ENCODE measurements at places on chromosomes 5 and 9.

DNA sequence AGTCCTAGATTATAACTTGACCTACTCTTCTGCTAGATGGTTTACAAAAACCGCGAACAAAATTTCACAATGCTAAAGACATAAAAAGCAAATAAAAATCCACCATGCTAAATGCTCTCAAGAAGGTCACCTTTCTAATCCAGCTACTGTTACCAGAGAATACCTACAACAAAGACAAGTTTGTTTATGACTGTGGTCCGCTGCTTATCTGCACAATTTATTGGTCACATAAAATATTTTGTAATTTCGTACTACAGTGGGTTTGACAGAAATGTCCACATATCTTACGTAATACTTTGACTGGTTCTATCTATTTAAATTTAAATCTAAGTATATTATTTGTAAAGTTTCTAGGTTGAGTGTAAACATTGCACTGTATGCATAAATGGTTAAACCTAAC lies 257.6 kb upstream of the ZNF608 start:
- no peak for DNase-seq

GRCh38 chr9:129783516-129784361 lies 19.2 kb upstream of the TOR1B start:
- no peak for DNase-seq

- peak; percentile 15 for DNase-seq
Measured at GRCh38 chr5:157761690-157762621, 18.4 kb downstream of the LSM11 start.

- DNase-seq = no peak
Measured at GRCh38 chr5:55306641-55307382, 682 bp downstream of the DHX29 start.

GRCh38 chr5:64869419-64869818 lies 100.7 kb downstream of the CWC27 start:
- no peak for DNase-seq

GRCh38 chr9:112502175-112502946 lies 15.7 kb downstream of the KIAA1958 start:
- no peak for DNase-seq

DNA sequence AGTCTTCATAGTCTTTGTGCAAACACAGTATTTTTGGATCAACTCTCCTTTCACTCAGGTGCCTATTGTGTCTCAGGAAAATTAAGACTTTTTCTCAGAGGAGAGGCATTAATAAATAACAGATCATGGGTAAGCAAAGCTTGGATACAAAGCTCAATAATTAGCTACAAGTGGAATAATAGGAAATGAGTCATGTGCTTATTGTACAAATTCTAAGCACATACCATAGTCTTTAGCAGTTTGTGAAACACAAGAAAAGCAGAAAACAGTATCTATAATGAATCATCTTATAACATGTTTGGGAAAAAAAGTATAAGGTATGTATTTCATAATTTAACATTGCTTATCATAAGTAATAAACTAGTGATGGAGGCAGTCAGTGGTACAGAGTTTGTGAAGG lies 477.0 kb downstream of the CDH10 start:
- DNase-seq = no peak

DNA sequence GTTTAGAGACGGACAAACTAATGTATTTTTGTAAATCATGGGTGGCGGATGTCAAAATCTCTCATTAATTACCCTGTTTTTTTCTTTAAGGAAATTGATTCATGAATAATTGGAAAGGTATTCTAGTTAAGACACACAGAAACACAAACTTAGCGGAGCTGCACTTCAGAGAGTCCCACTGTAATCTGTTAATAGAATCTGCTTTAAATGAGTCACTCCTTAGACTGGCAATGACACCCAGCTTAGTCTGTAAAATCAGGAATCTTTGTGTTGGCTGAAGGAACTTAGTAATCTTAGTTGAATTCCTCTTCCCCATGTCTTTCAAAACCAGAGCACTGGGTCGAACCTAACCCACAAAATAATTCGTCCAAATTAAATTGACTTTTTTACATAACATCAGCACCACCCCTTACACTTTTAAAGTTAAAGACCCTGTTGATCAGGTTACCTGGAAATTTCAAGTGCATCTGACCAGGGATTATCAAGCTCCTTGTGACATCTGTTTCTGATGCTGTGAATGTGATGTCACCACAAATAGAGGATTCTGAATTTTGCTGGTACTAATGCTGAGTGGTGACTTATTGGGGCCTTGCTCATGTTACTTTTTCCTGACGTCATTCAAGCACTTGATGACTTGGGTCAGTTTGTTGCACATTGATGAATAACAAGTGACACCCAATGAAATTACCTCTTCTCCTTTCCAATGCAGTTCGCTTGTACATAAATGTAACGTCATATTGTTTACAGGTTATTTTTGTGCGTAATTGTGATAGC lies 313.6 kb downstream of the KCTD16 start:
- DNase-seq = no peak

DNA sequence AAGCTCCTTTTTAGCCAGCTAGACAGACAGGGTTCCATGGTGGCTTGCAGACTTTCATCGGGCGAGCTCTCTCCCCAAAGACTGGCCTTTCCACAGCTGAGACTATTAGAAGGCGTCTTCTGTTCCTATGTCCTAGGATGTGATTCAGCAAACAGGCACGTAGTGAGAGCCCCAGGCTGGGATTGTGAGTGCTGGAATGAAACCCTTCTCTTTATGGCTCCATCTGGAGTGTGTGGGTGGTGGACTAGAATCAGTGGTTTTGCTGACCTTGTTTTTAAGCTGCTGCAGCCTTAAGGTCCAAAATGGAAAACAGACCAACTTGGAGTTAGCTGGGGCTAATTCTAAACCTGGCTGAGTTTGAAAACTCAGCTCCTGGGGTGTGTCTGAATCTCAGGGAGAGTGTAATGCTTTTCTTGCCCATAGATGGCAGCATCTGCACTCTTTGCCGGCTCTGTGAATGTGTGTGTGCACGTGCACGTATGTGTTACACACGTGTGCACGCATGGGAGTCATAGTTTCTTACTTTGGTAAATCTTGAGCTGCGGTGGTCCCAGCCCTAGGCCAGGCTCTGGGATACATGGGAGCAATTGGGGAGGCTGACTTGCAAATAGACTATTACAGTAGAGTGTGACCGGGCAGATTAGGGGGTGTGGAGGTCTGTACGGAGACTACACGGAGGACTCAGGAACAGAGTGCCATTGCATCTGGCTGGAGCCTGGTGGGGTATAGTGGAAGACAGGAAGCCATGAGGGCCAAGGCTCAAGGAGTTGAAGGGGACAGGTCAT lies 10.7 kb downstream of the GSN start:
- no peak for DNase-seq

- DNase-seq = no peak
Measured at GRCh38 chr5:139712412-139712811, 64.3 kb downstream of the CXXC5 start.

DNA sequence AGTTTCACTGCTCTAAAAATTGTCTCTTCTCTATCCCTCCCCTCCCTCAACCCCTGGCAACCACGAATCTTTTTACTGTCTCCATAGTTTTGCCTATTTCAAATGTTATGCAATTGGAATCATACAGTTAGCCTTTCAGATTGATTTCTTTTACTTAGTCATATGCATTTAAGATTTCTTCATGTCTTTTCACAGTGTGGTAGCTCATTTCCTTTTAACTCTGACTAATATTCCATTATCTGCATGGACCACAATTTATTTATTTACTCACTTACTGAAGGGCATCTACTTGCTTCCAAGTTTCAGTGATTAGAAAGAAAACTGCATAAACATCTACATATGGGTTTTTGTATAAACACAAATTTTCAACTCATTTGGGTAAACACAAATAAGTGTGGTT lies 372.3 kb downstream of the CDH18 start:
- DNase-seq = no peak

- no peak for DNase-seq
Measured at GRCh38 chr9:104868687-104869404, 59.1 kb downstream of the ABCA1 start.

GRCh38 chr5:156473269-156473908 lies 146.4 kb downstream of the SGCD start:
- peak; percentile 7 for DNase-seq

GRCh38 chr9:4852419-4852818 lies 59.7 kb downstream of the RCL1 start:
- DNase-seq = no peak

DNA sequence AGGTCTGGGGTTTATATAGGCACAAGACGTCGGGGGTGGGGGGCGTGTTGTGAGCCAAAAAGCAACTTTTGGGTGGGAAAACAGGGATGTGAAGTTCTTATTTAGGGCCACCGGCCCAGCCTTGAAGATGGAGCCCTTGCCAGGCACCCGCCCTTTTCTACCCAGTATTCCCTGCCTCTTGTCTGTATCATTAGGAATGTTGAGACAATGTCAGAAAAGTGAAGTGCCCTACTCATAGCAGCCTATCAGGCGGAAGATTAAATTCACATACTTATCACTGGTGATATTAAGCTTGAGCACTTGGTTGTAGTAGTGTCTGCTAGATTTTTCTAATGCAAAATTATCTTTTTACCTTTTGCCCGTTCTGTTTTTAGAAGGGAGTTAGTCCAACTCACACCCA lies 293.5 kb downstream of the CDH10 start:
- no peak for DNase-seq

DNA sequence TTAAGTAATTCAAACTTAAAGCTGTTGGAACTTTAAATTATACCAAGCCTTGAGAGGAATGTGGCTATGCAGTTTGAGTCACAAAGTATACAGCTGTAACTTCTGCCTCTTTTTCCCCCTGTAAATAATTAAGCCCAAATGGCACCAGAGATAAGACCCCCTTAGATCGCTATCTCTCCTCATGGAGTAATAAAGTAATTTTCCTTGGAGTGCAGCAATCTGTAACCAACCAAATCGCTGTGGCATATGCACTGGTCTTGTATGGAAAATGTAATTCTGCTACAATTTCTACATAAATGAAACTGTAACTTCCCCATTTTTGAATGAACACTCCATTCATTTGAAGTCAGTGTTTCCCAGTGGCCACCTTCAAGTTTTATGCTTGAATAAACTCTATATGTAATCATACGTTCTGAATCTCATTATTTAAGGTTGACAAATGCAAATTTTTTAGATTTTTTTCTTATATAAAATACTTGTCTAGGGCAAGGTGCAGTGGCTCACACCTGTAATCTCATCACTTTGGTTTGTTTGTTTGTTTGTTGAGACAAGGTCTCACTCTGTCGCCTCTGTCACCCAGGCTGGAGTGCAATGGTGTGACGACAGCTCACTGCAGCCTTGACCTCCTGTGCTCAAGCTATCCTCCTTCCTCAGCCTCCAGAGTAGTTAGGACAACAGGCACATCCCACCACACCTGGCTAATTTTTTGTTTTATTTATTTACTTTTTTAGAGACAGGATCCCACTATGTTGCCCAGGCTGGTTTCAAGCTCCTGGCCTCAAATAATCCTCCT lies 12.3 kb downstream of the SUSD1 start:
- no peak for DNase-seq

GRCh38 chr9:87681271-87682061 lies 44.5 kb upstream of the CTSL start:
- DNase-seq = no peak

GRCh38 chr5:9954869-9955268 lies 294.8 kb downstream of the ATPSCKMT start:
- no peak for DNase-seq

DNA sequence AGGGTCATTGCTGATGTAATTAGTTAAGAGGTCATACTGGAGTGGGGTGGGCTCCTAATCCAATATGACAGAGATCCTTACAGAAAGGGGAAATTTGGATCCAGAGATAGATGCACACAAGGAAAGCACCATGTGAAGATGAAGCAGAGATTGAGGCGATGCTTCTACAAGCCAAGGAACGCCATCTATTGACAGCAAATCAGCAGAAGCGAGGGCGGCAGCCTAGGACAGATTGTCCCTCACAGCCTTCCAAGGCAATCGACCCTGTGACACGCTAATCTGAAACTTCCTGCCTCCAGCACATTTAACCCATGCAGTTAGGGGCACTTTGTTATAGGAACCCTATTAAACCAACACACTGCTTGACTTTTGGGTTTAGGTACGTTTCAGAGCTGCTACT lies 285.1 kb upstream of the DAP start:
- no peak for DNase-seq

DNA sequence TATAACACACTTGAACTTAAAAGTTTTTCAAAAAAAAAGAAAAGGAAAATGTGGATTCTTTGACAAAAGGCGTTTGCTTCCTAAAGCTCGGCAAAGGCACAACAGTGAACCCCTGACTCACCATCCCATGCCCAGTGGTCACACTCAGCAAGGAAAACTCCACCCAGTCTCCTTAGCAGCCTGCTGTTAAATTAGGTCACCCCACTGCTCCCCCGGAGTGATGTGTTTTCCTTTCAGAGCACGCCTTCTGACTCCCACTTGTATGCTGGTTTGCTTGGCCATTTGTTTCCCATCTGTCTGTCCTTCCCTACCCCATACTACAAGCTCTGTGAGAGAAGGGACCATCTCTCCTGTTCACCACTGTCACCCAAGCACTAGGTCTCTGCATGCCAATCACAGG lies 23.8 kb downstream of the RETREG1 start:
- no peak for DNase-seq

DNA sequence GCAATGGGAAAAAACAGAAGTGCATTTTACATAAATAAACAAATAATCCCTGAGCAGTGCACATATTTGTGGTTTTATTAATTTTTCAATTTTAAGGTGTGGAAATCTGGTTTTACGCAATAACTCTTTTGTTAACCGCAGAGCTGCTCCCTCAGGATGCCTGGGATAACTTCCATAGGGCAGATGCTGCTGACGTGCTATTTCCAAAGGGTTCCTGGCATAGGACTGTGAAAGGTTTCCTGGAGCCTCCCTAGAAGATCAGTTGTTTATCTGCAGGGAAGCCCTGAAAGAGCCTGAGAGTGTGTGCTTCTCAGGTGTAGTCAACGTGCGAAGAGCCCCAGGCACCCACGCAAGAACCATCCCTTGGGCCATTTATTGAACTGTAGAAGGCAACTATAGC lies 443.5 kb downstream of the PLK2 start:
- DNase-seq = no peak

DNA sequence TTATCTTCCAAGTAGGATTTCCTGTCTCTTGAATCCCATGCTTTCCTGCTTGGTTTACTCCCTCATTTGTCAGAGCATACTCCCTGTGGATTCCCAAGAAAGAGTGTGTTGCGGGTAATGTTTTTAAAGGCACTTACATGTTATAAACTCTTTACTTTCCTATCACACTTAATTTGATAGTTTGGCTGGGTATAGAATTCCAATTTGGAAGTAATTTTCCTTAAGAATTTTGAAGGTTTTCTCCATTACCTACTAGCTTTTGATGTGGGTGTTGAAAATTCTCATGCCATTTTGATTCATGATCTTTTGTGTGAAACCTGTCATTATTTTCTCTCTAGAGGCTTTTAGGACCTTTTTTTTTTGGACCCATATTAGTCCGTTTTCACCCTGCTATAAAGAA lies 47.2 kb upstream of the PITX1 start:
- no peak for DNase-seq

GRCh38 chr9:100408546-100409175 lies 18.3 kb upstream of the MSANTD3 start:
- no peak for DNase-seq

- no peak for DNase-seq
Measured at GRCh38 chr5:128674837-128675446, 136.9 kb upstream of the FBN2 start.

Data from NCI-H1930 (cell line).